Right ventricle myocardium superior (tissue), 1 donor: ENCODE measurements at places on chromosomes 2 and 18.

GRCh38 chr2:16260041-16260830, 319.9 kb downstream of the MYCN start:
- no peak for DNase-seq

DNA sequence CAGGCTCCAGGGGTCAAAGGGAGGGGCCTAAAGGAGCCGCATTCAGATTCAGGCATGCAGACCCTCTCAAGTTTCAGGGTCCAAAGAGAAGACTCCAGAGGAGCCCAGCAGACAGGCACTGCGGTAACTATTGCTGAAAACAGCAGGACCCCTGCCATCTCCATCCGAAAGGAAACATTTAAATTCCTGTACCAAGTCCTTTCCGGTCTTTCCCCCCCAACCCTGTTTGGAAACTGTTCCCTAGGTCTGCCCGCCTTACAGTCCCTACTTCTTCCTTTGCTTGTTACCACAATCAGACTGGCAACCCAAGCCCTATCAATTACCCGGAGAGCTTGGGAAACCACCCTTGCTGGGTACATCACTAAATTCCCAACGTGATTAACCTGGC, 82.0 kb downstream of the DNMT3A start:
- DNase-seq: no peak

- no peak for DNase-seq
These were observed 387.8 kb downstream of the ZNF521 start for GRCh38 chr18:24964216-24964615.

GRCh38 chr2:191571163-191571769, 106.7 kb upstream of the NABP1 start:
- DNase-seq: no peak

DNA sequence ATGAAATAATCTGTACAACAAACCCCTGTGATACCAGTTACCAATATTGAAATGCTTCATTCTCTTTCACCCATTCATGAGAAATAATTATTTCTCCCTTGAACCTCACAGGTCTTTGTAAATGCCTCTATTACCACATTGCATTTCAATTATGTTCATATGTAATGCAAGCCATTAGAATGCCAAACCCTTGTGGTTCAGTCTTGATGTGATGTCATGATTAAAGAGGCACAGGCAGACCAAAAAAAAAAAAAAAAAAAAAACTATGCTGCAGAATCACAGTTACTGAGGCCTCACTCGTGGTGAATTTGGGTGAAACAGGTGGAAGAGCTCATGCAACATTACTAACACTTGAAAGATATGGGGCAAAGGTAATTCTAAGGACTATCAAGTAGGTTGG, 9.4 kb upstream of the EPG5 start:
- no peak for DNase-seq

DNA sequence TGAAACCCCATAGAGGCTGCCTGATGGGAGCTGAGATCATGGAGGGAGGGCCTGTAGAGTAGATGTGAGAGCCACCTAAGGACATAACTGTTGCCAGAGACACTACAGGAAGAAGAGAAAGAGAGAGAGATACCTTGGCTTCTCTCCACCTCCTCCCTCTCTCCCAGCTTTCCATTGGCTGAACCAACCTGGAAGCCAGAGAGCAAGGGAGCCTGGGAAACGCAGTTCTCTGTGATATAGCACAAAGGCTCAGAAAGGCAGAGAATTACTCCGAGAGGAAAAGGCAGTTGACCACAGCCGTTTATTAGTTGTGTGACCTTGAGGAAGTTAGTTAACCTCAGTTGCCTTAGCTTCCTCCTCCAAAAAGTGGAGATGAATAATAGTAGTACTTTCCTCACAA, 37.7 kb upstream of the MAT2A start:
- no peak for DNase-seq

DNA sequence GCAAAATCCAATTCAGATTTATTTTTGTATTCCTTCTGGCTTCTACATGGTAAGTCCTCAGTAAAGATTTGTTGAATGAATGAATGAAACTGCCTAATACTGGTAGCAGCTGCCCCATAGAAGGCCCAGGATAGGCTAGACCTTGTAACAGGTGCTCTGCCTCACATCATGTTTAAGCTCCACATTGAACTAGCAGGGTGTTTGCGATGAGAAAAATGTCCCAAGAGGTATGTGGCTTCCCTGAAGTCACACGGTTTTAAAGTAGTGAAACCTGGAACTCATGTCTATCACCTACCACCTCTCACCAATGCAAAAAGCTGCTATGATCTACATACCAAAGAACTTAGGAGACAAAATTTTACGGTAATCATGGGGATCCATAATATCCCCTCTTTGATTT, 765 bp upstream of the LHCGR start:
- DNase-seq: no peak

DNA sequence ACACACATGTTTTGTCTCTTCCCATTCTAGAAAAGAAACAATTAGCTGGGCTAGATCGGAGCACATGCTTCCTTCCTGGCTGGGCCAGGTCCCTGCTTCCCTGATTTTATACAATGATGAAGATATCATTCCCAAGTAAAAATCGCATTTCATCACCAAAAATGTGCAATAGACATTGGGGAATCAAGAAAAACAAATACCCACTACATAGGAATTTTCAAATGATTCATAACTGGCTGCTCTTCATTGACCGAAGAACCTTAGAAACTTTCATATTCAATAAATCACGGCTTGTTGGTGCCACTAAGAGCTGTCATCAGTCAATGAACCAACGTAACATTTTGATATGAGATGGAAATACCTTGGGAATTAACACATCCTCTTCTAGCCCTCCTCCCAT, 373.6 kb upstream of the TRIB2 start:
- DNase-seq: no peak

DNA sequence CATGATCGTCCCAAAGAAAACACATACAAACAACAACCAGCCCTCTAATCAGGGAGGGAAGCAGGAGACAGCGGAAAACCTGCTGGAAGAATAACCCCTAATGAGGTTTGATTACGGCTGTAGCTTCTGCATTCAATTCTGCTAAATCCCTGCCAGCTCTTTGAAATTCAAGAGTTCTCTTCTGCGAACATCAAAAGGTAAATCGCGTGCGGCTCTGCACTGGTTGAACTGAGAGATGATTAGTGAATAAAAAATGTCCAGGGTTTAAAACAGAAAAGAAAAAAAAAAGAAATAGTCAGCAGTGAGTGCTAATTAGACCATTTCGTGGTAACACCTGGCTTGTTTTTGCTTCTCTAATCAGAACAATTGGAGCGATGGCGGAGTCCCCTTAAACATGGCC, 153.0 kb upstream of the CAPN13 start:
- no peak for DNase-seq

DNA sequence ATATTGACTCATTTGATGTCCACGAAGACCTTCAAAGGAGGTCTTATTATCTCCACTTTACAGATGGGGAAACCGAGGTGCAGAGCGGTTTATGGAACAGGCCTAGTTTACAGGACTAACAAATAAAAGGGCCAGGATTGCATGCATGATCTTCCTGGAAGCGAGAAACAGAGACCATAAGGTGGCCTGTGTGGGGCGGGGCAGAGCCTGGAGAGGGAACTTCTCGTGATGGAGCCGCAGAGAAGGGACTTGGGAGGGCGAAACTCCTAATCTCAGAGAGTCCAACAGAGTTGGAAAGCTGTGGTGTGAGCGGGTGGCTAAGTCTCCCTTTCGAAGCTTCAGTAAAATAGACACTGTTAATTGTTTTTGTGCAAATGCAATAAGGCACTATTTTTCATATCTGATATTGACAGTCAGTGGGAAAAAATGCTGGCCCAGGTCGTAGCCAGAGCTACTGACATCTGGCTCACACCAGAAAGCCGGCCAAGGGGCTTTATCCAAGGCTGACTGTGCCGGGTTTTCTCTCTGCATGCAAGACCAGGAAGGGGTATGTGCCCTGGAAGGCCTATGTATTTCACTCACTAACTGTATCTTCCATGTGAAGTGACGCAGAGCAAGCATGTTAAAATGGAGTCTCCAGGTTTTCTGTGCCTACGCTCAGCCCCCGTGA, 4.5 kb downstream of the INPP5D start:
- no peak for DNase-seq

DNA sequence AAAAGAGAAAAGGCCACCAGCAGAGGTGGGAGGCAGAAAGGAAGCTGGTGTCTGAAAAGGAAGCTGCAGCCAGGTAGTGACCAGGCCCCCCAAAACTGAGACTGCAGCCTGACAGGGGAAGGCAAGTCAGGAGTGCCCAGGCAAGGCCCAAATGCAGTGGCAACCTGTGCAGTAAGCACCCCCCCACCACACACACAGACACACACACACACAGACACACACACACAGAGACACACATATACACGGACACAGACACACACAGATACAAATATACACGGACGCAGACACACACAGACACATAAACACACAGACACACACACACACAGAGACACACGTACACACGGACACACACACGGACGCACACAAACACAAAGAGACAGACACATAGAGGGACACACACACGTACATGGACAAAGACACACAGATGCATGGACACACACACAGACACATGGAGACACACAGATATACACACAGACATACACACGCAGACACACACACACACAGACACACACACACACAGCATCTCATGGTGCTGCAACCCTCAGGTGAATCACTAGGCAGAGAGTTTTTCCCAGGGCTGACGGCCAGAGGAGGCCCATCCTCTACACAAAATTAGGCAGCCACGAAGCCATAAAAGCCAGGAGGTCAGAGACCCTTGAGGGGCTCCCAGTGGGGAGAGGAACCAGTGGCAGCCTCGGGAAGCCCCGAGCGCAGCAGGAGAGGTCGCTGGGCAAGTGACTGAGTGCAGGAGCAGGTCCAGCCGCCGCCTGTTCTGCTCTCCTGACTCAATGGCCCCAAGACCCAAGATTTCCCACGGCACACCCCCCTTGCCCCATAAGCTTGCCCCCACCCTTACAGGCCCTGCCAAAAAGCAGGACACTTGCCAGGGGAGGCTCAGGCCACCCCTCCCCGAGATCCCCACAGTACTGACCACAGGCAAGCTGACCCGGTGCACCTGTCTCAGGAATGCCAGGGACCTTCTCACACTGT, 6.3 kb downstream of the SDC1 start:
- DNase-seq: peak; percentile 28

DNA sequence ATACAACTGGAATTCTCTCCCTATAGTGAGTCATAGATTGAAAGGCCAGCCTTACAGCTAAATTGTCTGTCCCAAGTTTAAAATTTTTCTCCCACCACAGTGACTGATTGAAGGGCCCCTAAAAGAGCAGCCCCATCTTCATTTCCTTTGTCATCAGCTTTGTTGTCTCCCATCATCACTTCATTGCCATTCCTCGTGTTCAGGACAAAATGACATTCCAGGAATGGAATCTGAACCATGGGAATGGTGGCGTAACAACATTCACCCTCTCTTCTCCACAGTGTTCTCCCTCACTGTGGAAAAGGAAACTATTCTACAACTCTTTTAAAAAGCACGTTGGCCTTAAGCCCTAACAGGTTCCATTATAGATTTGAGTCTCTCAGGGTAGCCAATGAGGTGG, 52.1 kb downstream of the PSTPIP2 start:
- DNase-seq: no peak

DNA sequence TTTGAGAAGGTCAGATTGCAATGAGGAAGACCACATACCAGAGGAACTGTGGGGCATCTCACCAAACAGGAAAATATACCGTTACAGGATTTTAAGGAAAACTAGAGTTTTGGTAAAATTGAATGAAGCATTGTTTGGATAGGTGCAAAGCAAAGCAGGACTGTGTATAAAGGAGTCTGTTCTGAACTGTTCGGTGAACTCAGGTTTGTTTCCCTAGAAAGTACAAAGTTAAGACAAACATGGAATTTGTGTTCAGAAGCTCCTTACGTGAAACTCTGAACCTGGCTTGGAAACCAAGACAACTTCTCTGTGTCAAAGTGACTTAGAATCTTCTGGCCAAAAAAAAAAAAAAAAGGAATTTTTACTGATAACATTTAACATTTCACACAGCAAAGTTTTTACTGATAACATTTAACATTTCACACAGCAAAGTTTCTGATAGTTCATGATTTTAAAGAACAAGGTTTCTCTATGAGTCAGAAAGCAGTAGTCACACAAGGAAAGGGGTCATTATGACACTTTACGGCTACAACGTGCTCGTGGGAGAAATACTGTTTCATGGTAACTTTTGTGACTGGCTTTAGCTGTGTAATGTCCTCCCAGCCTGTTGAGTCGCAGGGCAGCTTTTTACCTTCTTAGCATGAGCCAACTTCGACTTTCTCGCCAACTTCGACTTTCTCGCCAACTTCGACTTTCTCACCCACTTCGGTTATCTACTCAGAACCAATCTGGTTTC, 21.2 kb upstream of the TET3 start:
- no peak for DNase-seq

DNA sequence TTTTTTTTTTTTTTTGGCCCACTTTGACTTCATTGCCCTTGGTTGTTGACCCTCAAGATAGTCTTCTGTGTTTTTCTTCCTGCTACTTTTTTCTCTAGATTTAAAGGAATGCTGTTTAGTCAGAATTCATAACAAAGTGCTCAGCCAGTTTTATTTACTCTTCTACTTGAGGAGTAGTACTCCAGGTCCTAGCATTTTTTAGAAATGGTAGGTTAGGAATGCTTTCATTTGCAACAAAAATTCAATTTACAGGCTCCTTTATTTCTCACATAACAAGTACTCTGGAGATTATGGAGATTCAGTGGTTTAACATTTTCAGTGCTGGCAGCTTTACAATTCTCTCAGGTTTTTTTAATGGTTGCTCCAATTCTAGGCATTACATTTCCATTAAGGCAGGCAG, 58.2 kb downstream of the KIAA1328 start:
- DNase-seq: no peak

GRCh38 chr2:104896446-104896845, 42.5 kb downstream of the POU3F3 start:
- no peak for DNase-seq

DNA sequence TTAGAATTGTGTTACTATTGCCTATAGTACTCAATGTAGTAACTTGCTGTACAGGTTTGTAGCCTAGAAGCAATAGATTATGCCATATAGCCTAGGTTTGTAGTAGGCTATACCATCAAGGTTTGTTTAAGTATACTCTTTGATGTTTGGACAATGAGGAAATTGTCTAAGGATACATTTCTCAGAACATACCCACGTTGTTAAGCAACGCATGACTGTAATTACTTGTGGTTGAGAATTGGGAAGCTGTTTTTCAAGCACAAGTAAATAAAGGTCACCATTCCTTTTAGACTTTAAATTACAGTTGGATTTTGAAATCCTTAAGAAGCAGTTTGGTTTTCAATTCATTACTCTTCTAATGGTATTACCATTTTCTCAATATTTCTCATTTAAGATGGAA, 89.8 kb upstream of the KCNH7 start:
- DNase-seq: no peak

- DNase-seq: no peak
These were observed 2.0 kb upstream of the HK2 start for GRCh38 chr2:74831693-74832530.

DNA sequence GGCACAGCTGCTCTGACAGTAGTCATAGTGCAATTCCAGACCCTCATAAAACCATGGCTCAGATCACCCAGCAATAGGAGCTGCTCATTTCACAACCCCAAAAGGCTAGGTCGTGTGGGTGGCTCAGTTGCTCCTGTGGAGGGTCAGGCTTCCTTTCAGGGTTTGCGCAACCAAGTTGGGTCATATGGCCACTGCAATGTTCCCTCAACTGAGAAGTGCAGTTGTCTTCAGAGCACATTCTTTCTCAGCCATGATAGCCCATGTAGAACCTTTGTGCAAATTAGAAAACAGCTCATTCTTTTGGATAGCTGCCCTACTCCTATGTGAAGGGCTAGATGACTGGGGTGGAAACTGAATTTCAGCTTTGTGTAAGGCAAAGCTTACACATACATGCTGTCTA, 3.2 kb downstream of the SERPINB13 start:
- DNase-seq: no peak

GRCh38 chr2:232626584-232626983, 6.8 kb upstream of the EFHD1 start:
- DNase-seq: no peak

- DNase-seq: no peak
These were observed at the start of gene REG3G for GRCh38 chr2:79025421-79025820. Gene REG3G (plus strand): TSS chr2:79025702. CDS start chr2:79026094, 392 bp downstream.
